ENCODE measurements at places on chromosomes 3 and 15.
A peak's percentile ranks its signal among the peaks of the same experiment; 100 is the strongest.

DNA sequence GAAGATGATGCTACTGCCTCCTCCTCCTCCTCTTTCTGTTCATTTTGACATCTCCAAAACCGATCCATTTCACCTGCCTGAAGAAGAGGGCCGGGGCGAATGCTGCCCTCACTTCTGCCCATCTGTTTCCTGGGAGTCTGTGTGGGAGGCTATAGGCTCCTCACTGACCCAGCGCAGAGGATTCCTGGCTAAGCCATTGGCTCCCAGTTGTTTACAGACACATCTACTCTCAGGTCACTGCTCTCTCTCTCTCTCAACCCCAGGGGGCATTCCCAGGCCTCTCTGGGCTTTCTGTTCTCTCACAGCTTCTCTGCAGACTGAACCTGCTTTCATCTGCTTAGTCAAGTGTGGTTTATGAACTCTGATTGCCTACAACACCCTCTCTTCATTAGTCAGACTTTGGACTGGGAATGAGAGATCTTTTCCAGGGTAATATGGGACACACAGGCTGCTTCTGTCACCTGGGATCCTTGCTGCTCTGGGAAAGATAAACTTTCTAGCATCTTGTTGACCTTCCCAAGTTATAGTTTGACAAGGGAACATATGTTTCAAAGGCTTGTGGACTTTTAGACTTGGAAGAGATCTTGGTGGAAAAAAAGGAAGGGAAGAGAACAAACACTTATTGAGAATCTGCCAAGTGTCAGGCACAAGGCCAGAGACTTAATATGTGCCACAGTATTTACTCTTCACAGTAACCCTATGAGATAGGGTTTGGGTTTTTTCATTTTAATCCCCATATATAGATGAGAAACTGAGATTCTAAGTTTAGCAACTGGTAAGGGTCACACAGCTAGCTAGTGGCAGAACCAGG lies 30.2 kb upstream of the USP3 start:
- no peak for DNase-seq

- DNase-seq, result no peak
Observed at GRCh38 chr3:52490035-52490938, 4.9 kb upstream of the STAB1 start.

DNA sequence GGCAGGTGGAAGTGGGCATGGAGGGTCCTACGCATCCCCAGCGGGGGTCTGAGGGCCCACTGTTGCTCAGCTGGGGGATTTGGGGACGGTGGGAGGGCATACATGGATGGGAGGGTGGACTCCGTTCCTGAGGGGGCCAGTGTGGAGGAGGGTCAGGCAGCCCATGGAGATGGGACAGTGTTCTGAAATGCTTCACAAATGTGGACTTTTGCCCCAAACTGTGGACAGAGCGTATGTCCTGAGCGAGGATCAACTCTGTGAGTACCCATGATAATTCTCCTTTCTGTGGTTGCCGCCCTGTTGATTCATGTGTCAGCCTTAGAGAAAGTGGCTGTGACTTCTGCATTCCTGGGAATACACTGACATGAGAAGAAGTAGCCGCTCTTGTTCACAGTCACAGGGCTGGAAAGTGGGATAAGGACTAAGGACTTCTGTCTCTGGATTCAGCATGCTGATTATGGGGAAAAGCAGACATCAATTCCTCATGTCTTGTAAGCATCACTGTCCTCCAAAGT lies 33.4 kb downstream of the SMAD3 start:
- DNase-seq, result no peak

DNA sequence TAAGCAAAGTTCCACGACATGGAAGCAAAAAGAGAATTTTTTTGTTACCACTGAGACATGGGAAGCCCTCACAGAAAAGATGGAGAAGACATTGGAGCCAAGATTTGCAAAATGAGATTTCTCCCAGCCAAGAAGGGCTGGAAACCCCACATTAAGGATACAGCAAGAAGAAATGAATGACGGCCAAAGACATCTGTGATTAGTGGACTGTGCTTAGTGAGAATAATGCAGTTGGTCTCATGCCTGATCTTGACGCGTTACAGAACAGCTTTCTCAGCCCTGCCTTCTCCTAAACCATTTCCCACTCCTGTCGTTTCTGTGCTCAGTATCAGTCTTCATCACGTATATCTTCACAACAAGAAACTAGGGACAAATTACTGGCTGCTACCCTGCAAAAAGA lies 45.8 kb upstream of the ARRDC4 start:
- no peak for DNase-seq

- DNase-seq, result peak; percentile 7
Observed at GRCh38 chr3:171365489-171365888, 94.7 kb downstream of the TNIK start.

- DNase-seq, result no peak
Observed at GRCh38 chr3:49296781-49297411, 19.9 kb upstream of the C3orf62 start.

DNA sequence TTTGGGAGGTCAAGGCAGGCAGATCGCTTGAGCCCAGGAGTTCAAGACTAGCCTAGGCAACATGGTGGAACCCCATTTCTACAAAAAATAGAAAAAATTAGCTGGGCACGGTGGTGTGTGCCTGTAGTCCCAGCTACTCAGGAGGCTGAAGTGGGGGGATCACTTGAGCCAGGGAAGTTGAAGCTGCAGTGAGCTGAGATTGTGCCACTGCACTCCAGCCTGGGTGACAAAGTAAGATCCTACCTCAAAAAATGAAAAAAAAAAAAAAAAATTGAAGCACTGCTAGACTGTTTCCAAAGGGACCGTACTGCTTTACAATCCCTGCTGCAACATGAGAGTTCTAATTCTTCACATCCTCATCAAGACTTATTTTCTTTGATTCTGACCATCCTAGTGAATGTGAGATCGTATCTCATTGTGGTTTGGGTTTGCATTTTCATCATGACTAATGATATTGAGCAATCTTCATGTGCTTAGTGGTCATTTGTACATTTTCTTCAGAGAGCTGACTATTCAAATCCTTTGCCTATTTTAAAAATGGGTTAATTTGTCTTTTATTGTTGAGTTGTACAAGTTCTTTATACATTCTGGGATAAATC lies 10.8 kb downstream of the CMTM8 start:
- DNase-seq, result no peak

DNA sequence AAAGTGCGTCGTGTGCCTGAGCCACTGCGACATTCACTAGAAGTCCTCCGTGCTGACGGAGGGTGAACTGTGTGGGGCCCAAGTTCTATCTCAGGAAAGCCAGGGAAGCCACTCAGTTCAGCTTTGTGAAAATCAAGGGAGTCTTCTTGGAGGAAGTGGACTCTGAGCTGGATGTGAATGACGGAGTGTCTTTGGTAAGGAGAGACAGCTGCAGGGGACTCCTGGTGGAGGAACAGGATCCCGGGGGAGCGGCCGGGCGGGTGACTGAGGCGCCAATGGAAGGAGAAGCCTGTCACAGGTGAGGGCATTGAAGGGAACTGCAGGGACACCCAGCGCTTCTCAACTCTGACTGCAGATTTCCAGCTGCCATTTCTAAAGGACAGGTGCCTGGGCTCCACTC lies 75.6 kb downstream of the APBA2 start:
- DNase-seq, result no peak

GRCh38 chr3:128404276-128405068 lies 62.2 kb downstream of the DNAJB8 start:
- DNase-seq, result no peak

DNA sequence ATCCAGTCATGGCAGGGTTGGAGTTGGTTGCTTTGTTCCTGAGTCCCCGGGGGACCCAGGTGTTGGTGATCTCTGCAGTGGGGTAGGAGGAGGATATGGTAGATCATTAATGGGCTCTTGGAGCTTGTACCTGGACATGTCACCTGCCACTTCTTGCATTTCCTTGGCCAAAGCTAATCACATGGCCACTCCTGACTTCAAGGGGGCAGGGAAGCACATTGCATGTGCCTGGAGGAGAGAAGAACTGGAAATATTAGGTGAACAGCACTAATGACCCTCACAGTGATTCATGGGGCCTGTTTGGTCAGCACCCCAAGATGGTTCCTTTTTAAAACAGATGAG lies 87.1 kb upstream of the MYZAP start:
- no peak for DNase-seq

DNA sequence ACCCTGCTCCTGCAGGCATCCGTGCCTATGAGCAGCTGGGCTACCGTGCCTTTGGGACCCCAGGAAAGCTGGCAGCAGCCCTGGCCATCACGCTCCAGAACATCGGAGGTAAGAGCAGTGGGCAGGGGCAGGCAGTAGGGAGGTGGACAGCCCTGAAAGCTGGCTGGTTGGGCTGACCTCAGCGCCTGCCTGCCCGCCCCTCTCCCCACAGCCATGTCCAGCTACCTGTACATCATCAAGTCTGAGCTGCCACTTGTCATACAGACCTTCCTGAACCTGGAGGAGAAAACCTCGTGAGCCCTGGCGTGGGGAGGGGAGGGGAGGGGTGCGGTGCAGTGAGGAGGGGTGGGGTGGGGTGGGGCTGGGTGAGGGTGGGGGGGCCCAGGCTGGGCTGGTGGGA lies 10.5 kb downstream of the SLC38A3 start:
- no peak for DNase-seq

- DNase-seq, result no peak
Observed at GRCh38 chr3:46565607-46566039, 479 bp downstream of the LRRC2 start.

GRCh38 chr15:55402707-55403106 lies 5.5 kb downstream of the CCPG1 start:
- DNase-seq, result no peak

DNA sequence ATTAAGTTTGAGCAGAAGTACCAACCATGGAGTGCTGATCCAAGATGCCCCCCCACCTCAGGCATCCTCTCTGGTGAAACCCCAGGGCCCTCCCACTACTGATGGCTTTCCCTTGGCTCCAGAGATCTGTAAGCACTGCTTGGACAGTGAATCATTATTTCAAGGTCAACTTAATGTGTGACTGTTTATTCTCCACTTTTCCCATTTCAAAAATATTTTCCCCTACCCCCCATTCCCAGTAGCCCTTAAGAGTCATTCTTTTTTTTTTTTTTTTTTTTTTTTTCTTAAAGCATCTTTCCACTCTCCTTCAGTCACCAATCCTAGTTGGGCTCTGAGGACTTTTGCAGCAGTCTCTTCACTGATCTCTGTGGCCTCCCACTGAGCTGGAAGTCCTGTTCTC lies 82.6 kb downstream of the PCCB start:
- no peak for DNase-seq

DNA sequence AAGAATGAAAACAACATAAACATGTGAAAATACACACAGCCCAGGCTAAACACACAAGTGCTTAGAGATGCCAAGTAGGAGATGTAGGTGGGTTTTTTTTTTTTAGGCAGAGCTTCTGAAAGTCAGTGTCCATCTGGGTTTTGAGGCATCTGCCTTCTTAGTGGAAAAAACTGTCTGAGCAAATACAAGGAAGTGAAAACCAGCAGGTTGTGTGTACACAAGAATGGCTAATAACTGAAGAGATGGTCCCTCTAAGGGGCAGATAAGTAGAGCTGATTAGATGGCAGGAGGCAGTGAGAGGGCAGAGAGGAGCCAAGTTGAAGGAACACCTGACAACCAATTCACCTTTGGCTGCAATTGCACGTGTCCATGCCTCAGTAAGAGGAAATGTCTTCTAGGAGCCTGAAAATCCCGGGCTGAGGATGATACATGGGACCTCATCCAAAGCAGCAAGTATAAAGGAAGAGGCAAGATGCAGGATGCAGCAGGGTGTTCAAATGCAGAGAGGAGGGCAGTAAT lies 34.9 kb downstream of the CYP19A1 start:
- no peak for DNase-seq

- no peak for DNase-seq
Observed at GRCh38 chr3:9193633-9194195, 55.7 kb downstream of the SRGAP3 start.

- peak; percentile 86 for DNase-seq
Observed at GRCh38 chr3:108053067-108053466, 37.8 kb downstream of the CD47 start.

GRCh38 chr15:89148126-89148525 lies 59.9 kb downstream of the ABHD2 start:
- no peak for DNase-seq

DNA sequence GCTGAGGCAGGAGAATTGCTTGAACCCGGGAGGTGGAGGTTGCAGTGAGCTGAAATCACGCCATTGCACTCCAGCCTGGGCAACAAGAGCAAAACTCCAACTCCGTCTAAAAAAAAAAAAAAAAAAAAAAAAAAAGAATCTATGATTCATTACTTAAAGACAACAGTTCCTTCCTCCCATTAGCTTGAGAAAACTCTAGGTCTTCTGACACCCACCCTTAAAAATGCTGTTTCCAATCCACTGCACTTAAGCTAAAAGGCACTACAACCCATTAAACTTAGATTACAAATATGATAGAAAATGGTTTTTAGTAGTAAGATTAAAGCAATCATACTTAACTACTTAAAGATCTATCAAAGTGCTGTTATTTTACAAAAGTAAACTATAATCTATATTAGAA lies 40.0 kb upstream of the BHLHE40 start:
- DNase-seq, result no peak

DNA sequence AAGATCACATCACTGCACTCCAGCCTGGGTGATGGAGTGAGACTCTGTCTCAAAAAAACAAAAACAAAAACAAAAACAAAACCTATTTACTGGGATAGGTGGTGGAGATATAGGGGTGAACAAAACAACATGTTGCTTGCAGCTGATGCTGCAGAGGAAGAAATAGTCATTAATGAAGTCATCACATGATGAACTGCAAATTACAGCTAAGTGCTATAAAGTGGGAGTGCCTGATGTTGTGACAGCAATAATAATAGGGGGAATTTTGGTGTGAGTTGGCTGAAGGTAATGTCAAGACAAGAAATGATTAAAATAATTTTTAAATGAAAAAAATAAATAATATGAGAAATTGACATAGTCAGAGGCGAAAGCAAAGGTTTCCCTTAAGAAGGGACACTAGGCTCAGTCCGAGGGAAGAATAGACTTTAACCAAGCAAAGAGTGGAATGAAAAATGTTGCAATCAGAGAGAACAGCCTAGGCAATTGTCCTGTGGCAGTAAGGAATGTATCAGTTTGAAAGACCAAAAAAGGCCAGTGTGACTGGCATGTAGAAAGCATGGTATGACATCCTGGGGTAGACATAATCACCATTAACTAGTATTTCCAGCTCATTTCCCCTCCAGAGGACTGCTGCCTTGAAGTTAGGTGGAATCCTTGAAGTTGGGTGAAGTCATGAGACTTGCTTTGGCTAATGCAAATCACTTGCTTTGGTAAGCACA lies 14.7 kb upstream of the PIK3CB start:
- DNase-seq, result no peak

DNA sequence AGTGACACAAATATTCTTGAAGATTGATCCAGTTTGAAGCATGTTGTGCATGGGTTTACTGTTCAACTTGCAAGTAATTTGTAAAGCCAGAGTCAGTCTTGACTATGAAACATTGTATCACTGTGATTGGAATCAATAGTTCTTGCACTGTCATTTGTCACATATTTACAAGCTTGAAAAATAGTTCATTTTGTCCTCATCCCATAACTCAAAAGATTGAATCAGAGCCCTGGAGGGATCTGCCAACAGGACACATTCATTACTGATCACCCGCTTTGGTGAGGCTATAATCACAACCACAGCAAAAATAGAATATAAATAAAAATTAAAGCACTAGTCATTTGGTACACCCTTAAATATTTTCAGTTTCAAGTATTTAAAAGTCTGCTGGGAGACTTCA lies 368.9 kb downstream of the WDR72 start:
- DNase-seq, result no peak

Data from NCI-H1694 (cell line).